ENCODE measurements at places on chromosomes 16 and 17.

GRCh38 chr17:42642336-42642735, 16.7 kb upstream of the TUBG2 start:
- no peak for DNase-seq

- DNase-seq: no peak
Measured at GRCh38 chr17:4544951-4545216, 10.3 kb downstream of the MYBBP1A start.

- no peak for DNase-seq
Measured at GRCh38 chr17:37039269-37039668, 90.5 kb downstream of the AATF start.

DNA sequence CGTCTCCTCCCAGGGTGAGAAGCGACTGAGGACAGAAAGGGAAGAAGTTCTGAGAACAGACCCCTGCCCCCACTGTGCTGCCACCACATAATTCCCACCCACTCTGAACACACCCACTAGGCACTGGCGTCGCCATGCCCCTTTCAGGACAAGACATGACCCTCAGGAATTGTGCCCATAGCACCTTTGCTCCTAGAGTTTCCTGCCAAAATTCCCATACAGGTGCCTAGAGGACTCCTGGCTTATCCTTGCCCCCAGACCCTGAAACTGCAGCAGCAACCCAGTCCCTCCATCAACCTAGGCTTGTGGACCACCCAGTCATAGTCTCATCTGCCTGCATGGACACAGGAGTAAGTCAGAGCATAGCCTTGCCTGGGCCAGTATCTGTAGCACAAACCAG, 157.7 kb upstream of the ZNF267 start:
- DNase-seq: no peak

DNA sequence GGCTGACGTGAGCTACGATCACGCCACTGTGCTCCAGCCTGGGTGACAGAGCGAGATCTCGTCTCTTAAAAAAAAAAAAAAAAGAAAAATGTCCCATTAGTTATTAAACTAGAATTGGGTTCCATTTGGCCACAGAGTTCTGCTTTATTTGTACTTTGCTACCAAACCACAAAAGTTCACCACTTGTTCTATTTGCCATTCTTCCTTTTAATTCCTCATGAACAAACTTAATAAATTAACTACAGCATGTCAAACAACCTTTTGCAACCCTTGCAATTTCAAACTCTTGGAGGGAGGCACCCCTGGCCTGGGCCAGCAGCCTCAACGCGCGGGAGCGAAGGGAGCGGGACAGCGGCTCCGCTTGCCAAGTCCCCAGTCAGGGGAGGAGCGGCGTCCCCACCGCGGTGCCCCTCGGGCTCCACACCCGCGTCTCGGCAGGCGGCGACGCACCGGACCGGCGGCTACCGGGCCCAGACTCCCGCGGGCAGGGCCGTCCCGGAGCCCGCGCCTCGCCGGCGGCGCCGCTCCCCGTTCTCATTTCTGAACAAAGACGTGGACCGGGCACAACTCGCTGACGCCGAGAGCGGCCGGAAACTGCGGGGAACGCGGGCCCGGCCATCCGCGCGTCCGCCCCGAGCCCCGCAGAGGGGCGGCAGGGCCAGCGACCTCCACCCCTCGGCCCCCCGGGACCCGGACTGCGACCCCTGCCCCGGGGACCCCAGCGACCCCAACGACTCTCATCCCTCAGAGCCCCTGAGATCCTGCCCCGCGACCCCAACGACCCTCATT, 775 bp downstream of the CYTH1 start:
- no peak for DNase-seq

GRCh38 chr17:68295086-68295485, 3.8 kb downstream of the ARSG start:
- no peak for DNase-seq

- DNase-seq: no peak
Measured at GRCh38 chr16:60459463-60459862, 1576.8 kb downstream of the CDH8 start.

GRCh38 chr17:73533781-73534180, 110.5 kb downstream of the SDK2 start:
- no peak for DNase-seq

DNA sequence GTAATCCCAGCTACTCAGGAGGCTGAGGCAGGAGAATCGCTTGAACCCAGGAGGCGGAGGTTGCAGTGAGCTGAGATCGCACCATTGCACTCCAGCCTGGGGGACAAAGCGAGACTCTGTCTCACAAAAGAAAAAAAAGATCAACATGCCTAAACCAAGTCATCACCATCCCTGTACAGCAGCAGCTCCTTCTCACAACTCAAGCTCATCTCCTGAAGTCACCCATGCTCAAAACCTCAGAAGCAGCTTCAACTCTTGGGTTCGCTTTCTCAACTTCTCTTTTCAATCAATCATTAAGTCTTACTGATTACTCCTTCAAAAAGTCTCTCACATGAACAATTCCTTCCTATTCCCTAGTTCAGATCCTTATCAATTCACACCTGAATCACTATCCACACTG, 31.3 kb downstream of the PHLPP2 start:
- no peak for DNase-seq

GRCh38 chr16:77961814-77962213, 60.5 kb upstream of the CLEC3A start:
- DNase-seq: no peak

DNA sequence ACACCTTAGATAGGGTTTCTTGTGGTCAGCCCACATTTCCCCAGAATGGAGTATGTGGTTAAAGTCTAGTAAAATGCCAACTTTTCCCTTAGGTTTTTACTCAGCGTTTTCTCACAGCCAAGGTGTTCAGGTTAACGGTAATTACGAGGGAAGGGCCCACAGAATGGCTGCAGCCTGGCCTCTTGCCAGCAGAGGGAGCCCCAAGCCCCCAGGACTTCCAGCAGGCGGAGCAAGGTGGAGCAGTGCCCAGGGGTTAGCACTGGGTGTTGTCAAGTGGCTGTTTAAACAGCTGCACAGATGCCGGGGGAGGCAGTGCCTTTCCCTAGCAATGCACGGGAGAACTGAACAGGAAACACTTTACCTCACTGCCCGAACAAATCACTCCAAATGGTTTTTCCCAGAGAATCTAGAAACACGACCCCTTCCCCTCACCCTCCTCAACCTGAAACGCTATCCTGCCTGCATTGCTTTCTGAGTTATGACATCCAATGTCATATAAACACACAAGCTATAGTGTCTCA, 6.6 kb downstream of the PHB1 start:
- peak; percentile 76 for DNase-seq

DNA sequence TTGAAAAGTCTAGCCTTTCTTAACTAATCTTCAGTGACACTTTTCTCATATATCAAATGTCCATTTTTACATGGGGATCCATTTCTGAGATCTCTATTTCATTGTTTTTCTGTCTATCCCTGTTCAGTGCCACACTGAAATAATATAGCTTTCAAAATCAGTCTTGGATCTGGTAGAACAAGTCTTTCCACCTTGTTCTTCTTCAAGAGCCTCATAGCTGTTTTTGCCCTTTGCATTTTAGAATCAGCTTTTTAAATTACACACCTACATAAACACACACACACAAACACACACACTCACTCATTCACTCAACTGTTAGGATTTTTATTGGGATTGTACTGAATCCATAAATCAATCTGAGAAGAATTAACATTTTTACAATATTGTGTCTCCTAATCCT, 19.2 kb downstream of the GSDMB start:
- no peak for DNase-seq

- no peak for DNase-seq
Measured at GRCh38 chr17:68993112-68993511, 37.9 kb upstream of the ABCA8 start.

DNA sequence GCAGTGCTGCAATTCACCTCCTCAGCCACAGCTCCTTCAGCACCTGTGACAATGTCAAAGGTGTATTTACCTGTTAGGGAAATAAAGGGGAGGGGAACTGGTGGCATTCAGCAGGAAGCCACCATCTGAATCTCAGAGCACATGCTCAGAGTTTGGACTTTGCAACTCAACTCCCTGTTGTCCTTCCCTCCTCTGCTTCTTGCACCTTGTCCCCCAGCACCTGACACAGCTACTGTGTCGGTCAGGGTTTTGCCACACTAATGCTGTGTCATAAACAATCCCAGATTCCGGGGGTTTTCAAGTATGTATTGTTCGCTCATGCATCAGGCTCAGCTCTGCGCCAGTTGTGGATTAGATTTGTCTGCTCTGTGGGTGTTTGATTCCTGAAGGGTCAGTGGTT, 43.7 kb downstream of the HSBP1 start:
- DNase-seq: no peak

GRCh38 chr17:58679263-58680037, 12.4 kb downstream of the TEX14 start:
- DNase-seq: no peak

DNA sequence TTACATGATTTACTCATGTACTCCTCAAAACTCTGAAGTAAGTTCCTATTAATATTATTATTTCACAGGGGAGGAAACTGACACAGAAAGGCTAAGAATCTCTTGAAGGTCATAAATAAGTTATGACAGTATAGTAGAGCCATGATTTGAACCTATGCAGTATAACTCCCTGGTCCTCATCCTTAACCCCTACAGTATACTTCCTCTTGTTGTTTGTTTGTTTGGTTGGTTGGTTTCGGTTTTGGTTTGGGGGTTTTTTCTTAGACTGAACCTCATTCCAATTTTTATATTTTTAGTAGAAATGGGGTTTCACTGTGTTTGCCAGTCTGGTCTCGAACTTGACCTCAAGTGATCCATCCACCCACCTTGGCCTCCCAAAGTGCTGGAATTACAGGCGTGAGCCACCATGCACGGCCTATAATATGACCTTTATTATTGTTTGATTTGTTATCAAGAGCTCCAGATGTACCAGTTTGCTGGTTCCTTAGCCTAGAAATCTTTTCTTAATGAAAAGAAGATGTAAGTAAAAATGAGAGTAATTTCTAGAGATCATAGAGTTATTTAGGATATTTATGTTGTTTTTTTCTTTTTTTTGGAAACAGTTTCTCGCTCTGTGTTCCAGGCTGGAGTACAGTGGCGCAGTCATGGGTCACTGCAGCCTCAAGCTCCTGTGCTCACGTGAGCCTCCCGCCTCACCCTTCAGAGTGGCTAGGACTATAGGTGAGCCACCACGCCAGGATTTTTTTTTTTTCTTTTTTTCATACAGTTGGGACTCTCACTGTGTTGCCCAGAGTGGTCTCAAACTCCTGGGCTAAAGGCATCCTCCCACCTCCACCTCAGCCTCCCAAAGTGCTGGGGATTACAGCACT, 4.8 kb downstream of the PRR11 start:
- DNase-seq: no peak

DNA sequence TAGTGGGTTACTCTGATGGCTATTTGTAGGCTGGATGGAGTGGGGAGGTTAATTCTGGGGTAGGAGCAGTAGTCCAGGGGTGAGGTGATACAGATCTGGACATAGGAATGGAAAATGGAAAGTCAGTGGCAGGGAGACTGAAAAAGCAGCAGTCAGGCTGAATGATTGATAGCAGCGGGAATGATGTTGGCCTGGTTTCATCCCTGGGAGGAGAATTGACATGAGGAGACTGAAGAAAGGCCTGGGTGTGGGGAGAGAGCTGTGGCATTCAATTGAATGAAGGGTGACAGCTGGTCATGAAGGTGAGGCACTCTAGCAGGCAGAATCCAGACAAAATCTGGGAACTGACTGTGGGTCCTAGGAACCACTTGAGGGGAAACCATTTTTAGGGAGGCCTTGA, 34.7 kb upstream of the CLEC18A start:
- DNase-seq: no peak

GRCh38 chr17:29143894-29144293, 36.3 kb downstream of the MYO18A start:
- DNase-seq: no peak

DNA sequence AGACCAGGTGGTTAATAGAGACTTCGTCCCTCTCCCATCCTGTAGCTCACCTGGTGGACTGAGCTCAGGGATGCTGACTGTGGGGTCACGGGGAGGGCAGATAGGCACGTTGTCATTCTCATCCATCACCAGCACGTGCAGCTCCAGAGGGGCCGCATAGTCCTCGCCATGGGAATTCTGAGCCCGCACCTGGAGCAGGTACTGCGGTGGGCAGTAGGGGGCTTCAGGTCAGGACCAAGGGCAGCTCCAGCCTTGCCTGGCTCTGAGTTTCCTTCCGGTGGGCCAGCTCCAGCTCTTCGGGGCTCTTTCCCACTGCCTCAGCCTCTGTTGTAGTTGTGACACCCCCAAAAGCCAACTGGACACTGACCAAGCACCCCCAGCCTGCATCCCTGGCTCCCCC, 5.6 kb downstream of the CDH16 start:
- DNase-seq: no peak

DNA sequence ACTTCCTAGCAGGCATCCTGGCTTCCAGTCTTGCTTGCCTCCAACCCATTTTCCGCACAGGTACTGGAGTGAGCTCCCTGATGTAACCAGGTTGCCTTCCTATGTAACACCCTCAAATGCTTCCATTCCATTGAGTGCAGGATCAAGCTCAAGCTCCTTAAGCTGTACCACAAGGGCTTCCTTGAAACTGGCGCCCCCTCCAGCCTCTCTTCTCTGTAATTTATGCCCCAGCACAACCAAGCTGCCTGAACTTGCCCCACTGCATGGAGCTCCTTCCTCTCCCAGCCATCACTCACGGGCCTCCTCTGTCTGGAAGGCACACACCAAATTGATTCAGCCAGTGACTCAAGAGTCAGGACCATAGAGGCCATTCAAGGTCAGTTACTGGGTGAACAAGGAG, 234.8 kb upstream of the RPL38 start:
- DNase-seq: no peak

GRCh38 chr16:14427371-14427948, 202.6 kb downstream of the PARN start:
- DNase-seq: no peak

DNA sequence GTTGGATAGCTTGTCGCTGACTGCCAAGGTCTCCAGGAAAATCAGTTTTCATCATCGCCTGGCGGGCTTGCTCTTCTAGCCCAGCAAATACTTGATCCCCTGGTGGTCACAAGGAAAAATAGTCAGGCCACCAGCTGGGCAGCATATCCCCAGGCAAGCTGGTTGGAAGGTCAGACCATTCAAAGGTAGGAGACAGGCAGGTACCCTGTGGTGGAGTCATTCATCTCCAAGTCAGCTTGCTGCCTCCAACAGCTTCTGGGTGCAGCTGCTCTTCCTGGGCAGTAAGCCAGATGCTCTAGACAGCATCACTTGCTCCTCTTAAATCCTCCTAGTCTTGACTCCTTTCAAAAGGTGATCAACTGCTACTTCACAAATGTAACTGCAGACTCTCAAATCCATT, 16.0 kb downstream of the ZNF821 start:
- no peak for DNase-seq

- DNase-seq: peak; percentile 43
Measured at GRCh38 chr16:3129137-3130131, 5.4 kb upstream of the ZNF213 start.

DNA sequence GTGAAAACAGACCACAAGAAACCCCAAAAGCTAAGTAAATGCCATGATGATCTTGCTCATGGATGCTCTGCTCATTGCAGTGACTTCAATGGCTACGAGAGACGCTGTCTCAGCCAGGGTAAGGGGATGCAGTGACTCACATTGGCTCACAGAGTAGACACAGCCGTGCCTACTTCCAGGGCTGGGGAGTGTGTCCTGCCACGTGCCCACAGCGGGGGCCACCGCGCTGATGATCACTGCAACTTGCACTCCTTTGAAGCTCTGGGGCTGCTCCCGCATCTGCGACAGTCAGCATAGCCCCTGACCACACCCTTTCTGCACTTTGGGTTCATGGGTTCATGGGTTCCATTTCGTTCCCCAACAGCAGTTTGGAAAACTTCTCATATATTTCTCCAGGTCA, 231.4 kb upstream of the RPL38 start:
- DNase-seq: no peak

Measured in activated T-helper 1 cell treated with anti-CD3 and anti-CD28 coated beads, Interleukin-2, amount 50 U/mL, for 16 hours (primary cell).